ENCODE measurements at places on chromosomes 1 and 21.

DNA sequence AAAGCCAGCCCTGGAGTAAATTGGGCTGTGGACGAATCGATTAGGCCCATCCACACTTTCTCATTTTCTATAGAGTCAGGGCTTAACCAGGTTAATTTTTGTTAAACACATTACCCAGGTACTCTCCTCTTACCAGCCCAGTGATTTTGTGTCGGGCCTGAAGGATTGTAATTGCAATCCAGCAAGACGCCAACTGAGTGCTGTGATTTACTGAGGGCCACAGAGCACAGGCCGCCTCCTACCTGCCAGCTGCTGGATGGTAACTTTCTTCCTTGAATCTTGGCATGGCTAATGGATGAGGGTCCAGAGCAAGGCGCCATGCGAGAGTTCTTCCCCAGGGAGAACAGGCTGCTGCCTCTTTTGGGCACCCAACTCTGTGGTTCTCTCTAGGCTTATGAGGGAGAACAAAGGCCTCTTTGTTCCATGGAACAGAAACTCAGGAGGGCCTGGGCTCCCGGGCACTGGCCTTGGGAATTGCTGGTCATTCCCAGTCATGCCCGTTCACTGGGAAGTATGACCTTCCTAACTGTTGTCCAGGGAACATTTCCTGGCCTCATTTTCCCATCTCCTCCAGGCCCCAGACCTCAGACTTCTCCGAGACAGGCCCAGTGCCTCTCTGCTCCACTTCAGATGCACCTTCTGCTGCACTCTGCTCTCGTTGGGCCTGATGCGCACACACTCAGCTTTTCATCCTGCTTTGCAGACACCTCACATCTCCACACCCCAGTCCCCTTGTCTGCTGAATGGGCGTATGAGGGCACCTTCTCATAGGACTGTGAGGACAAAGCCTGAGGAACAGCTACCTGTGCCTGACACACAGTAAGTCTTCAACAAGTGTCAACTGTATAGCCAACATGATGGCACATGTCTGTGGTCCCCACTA lies 57.3 kb downstream of the SYF2 start:
- DNase-seq: no peak

DNA sequence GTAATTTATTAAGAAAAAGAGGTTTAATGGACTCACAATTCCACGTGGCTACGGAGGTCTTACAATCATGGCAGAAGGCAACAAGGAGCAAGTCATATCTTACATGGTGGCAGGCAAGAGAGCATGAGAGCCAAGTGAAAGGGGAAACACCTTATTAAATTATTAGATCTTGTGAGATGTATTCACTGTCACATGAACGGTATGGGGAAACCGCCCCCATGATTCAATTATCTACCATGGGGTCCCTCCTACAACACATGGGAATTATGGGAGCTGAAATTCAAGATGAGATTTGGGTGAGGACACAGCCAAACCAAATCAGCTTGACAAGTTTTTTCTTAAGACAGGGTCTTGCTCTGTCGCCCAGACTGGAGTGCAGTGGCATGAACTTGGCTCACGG lies 14.3 kb downstream of the DAP3 start:
- no peak for DNase-seq

GRCh38 chr1:56216218-56216617 lies 363.1 kb downstream of the PLPP3 start:
- DNase-seq: no peak

DNA sequence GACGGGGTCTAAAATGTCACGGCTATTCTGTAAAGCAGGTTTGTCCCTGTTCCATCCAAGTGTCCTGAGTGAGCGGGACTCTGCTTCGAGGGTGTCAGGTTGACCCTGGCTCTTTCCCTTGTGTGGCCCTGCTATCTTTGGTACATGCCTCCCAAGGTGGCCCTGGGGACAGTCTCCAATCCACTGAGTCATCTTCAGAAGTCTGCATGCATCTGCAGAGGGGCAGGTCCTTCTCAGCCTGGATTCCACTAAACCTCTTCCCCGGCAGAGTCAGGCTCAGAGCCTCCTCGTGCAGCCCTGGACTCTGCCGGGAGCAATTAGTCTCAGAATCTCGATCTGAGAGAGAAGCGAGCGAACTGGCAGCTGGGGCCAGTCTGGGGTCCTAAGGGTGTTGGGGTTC lies 50.1 kb upstream of the KCNJ15 start:
- no peak for DNase-seq

- no peak for DNase-seq
These were observed 150.8 kb downstream of the MAGI3 start for GRCh38 chr1:113541106-113541505.

- DNase-seq: no peak
These were observed 415.3 kb upstream of the CAMK1G start for GRCh38 chr1:209168204-209168603.

DNA sequence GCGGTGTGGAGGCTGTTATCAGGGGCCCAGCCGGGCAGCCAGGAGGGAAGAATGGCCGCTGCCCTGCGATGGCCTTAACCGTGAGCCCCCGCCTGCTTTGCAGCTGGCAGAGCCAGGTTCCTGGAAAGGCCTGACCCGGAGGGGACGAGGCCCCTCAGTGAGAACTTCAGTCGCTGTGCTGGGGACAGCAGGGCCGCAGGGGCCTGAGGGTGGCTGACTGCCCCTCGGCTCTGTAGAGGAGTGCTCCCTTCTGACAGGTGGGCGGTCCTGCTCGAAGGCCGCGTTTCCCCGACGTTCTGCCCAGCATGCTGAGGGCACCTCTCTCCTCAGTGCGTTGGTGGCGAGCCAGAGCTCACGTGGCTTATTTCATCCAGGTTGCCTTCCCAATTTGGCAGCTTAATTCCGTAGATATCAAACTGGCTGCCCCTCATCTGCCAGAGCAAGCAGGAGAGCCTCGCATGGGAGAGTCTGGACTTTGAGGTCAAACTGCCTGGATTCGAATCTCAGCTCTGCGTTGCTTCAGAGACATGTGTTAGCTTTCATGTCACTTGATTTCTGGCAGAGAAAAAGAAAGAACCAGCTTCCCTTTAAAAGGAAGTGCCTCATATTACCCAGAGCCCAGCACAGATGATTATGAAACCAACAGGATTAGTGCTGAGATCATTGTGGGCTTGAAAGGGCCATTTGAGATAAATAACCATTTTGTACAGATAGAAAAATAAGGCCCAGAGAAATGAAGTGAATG lies 239.8 kb downstream of the SDCCAG8 start:
- DNase-seq: no peak

DNA sequence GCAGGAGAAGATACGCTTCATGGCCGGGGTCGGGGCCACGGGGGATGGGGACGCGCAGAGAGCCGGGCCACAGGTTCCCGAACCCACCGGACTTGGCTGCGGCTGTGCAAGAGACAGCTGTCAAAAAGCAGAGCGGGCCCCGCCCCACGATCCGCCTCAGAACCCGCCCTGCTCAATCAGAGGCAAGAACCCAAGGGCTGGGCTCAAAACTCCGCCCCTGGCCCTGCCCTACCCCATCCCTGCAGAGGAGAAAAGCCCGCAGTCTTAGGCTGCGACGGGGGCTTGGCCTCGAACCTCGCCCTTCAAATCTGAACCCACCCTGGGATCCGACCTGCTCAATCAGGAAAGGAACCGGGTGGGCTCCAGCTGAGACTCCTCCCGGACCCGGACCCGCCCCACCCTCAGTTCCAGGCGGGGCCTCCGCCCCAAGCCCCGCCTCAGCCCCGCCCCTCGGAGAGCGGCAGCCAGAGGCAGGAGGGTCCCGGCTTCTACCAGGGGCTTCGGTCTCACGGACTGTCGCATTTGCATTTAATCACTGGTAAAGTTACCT lies at the start of gene ANKRD35:
Gene ANKRD35 (minus strand): TSS at position 129 of the 550 bp plus-strand sequence. CDS start 108 bp downstream, at position 21.
- DNase-seq: peak; percentile 78

DNA sequence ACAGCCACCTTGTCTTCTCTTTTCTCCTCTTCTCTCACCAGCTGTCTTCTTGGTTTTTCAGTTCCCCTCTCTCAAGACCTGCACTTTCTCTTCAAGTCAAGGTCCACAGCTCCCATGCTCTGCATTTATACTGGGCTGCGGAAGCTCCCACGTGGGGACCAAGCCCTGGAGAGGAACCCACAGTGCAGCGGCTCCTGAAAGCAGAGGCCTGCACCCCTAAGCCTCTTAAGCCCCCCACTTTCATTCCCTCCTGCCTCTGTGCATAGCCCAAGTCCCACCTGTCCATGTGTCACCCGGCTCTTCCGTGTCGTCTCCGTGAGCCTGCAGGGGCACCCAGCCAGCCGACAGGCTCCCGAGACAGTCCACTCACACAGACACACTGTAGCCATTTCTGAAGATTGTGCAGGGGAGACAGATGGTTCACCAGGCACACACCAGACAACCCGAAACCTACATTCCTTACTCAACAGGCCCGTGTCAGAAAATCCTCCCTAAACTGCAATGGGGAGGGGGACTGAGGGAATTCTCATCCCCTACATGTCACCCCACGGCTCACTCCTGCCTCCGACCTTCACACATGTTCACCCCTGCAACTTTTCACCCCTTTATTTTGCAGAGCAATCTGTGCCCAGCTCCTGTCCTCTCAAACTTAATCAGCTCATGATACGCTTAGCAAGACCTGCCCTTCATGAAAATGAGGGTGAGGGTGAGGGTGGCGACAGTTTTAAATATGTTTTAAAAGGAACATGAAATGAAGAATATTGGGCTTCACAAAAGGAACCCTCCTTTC lies 6.3 kb downstream of the MX2 start:
- no peak for DNase-seq

- peak; percentile 38 for DNase-seq
These were observed 7.3 kb downstream of the F11R start for GRCh38 chr1:161013488-161014230.

DNA sequence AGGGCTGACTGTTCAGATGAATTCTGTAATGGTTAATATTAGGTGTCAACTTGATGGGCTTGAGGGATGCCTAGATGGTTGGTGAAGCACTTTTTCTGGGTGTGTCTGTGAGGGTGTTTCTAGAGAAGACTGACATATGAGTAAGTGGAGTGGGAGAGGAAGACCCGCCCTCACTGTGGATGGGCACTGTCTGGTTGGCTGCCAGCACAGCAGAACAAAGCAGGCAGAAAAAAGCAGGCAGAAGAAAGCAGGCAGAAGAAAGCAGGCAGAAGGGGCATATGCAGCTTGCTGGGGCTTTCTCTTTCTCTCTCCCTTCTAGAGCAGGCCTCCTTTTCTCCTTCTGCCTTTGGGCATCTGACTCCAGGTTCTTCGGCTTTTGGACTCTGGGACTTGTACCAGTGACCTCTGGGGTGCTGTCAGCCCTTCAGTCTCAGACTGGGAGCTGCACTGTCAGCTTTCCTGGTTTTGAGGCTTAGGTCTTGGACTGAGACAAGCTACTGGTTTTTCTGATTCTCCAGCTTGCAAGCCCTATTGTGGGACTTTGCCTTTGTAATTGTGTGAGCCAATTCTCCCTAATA lies 42.9 kb upstream of the CD2 start:
- DNase-seq: no peak

GRCh38 chr1:51642739-51643142 lies 25.8 kb downstream of the OSBPL9 start:
- no peak for DNase-seq

GRCh38 chr21:43372663-43373361 lies 54.1 kb downstream of the SIK1 start:
- no peak for DNase-seq

GRCh38 chr1:207840380-207840779 lies 70.5 kb downstream of the CD34 start:
- no peak for DNase-seq

- no peak for DNase-seq
These were observed 44.5 kb downstream of the CD55 start for GRCh38 chr1:207366022-207366421.

DNA sequence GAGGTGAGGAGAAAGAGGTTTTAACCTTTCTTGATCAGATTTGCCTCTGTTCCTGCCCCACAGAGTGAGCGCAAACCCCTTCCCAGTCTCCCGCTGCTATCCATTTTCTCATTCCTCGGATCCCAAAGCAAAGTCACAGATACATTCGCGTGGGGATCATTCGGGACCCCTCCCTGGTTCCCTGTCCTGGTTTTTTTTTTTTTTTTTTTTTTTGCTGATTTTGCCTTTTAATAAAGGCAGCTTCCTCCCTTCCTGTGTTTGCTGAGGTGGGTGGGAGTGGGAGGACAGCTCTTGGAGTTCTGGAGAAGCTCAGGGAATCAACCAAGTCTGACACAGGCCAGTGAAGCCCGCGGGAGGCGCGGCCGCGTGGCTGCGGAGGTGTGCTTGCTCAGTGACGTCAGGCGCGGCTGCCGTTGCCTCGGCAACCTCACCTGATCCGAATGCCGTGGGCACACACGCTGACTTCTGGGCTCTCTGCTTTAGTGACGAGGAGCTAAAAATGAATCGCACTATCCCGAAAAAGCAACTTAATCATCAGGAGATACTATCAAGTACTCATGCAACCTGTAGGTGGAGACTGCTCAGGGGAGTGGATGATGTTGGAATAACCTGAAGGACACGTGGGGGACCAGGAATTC lies 106.4 kb downstream of the TBX19 start:
- DNase-seq: peak; percentile 33

GRCh38 chr1:5430136-5430535 lies 562.1 kb downstream of the NPHP4 start:
- DNase-seq: no peak

- no peak for DNase-seq
These were observed 215.1 kb downstream of the PTPRU start for GRCh38 chr1:29451368-29451892.

DNA sequence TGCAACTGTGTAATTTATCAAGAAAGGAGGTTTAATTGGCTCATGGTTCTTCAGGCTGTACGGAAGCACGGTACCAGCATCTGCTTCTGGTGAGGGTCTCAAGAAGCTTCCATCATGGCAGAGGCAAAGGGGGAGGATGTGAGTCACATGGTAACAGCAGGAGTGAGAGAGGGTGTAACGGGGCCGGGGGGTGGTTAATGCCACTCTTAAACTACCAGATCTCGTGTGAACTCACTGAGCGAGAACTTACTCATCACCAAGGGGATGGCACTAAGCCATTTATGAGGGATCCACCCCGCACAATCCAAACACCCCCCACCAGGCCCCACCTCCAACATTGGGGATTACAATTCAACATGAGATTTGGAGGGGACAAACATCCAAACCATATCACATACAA lies 21.0 kb upstream of the IFFO2 start:
- no peak for DNase-seq

GRCh38 chr1:110608247-110608646 lies 2.1 kb upstream of the KCNA2 start:
- no peak for DNase-seq

GRCh38 chr21:43981151-43981870 lies 30.8 kb upstream of the TRAPPC10 start:
- no peak for DNase-seq

DNA sequence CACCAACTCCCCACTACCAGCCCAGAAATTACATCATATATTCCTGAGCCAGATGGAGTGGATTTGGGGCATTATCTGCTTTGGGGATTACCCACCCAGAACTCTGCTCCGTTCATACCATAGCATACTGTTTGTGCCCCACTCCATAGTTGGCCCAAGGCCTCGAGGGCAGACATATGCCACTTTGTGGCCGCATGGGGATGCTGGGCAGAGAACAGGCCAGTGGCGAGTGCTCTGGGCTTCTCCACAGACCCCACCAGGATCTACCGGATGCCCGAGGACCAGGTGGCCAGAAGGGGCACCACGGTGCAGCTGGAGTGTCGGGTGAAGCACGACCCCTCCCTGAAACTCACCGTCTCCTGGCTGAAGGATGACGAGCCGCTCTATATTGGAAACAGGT lies 68.0 kb upstream of the CNTN2 start:
- DNase-seq: no peak
